ENCODE measurements at places on chromosomes 12 and 14.

DNA sequence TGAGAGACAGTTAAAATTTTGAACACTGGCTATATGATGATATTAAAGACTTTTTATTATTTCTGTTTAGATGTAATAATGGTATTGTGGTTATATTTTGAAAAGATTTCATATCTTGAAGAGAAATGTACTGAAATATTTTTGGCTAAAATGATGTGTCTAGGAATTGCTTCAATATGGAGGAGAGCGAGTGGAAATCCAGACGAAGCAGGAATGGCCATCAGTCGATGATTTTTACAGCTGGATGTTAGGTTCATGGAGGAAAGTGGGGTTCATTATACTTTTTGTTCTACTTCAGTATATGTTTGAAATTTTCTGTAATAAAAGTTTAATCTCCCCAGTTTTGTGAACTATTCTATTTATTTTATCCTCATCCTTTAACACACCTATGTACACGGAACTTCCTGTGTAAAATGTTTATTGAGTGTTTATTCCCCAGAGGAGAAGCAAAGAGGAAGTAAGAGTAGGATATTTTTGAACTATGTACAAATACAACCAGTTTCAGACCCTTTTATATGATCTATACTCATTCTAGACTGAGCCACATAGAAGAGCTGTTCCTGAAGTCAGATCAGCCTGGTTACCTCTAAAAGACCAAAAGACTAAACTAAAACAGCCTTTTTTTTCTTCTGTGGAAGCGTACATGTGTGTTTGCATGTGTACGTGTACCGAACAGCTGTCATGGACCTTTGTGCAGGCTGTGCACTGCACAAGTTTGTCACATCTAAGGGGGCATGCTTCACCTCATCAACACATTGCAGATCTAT lies 211.0 kb upstream of the NUDT4 start:
- no peak for DNase-seq

- DNase-seq = no peak
Measured at GRCh38 chr14:94081386-94081820, 293 bp downstream of the IFI27L1 start.

DNA sequence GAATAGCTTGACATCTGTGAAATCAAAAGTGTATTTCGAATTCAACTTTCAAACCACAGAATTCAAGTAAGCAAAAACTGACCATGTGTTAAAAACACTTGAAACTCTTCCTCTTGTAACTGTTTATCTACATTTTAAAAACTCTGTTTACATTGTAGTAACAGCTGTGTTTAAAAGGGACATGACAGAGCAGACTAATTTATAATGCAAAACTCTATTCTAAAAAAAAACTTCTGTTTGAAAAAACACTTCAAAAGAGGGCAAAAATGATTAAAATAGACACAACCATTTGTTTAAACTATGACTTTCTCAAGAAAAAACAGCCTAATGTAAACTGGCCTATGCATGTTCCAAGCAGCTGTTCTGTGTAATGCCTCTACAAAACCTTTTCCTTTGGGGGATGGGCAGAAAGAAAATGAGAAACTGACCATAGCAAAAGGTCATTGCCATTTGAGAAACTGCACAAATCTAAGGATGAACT lies 149.1 kb upstream of the HMGA2 start:
- no peak for DNase-seq

- DNase-seq = no peak
Measured at GRCh38 chr14:99860219-99860618, 67.0 kb downstream of the EML1 start.

DNA sequence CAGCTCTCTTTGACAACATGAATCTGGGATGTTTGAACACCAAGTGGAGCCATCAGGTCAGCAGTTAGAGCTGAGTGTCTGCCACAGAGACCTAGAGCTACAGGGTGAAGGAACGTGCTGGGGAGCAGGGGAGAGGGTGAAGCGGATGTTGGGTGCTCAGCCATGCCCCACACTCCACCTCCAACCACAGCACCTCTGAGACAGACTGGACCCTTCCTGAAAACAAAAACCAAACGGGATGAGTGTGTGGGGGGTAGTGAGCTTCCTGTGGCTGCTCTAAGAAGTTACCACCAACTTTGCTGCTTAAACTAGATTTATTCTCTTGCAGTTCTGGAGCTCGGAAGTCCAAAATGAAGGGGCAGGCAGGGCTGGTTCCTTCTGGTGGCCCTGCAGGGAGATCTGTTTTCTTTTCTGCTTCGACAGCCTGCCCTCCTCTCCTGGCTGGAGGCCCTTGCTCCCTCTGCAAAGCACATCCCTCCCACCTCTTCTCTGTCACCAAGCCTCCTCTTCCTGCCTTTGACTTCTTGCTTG lies 5.6 kb upstream of the GOLGA3 start:
- DNase-seq = no peak

Measured in CD8-positive, alpha-beta T cell (primary cell).